IPS DF 19.7 (cell line): ENCODE measurements at places on chromosomes 2 and 18.

- DNase-seq, result no peak
Observed at GRCh38 chr18:12013186-12013916, 32.0 kb downstream of the IMPA2 start.

DNA sequence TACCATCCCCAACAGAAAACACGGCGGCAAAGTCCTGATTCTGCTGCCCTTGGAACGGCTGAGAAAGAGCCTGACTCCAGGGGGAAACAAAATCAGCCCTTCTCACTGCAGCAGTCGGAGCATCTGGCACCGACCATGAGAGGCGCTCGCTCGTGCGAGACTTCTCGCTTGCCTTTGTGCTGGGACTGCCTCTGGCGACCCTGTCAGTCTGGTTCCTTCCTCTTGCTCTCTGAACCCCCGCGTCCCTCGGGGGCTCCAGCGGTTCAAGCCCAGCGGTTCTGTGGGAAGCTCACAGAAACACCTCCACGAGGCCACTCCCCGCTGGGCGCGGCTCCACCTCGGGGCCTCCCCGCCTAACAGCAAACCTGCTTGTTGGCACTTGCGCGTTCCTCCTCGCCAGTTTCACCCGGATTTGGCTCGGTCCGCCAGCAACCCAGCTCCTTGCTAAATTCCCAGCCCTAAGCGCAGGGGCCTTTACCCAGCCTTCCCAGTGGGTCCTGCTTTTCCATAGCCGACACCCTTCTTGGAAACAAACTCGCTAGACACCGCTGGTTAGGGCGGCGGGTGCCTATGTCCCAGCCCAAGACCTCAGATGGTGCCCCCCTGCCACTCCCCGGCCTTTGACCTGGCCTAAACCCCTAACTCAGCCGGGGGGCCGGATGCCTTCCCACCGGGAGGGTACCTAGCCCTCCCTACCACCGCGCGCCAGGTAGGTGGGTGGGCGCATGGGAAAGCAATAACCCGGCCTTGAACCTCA lies 2.2 kb downstream of the RND3 start:
- peak; percentile 20 for DNase-seq

DNA sequence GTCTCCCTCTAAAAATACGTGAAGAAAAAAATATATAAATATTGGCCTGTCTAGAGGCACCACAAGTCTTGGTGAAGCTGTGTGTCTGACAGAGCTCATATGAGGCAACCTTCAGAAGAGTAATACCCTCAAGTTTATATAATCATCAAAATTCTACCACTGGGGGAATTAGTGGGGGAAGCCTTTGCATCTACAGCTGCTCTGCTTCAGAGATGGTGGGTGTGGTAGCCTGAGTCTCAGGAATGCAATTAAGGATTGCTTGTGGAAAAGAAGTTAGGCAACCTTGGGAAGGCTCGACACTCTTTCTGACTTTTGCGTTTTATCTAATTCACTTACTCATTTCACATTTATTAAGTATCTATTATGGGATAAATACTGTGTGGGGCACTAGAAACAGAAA lies 17.4 kb downstream of the TPGS2 start:
- DNase-seq, result no peak

DNA sequence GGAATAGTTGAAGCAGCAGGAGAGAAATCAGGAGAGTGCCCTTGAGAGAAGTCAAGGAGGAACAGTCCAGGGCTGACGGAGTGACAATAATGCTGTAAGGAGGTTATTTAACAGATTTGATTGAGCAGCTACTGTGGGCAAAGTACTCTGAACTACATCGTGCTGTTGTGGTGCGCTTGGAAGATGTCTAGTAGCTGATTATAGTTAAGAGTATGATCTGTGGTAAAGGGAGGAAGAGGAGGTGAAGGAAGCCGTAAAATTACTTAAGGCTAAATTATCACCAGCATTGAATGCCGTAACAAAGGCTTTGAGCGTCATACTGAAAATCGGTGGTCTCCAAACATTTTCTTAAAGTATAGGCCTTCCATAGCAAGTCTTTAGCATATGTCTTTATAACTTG lies 4.5 kb downstream of the PCBP1 start:
- DNase-seq, result no peak

DNA sequence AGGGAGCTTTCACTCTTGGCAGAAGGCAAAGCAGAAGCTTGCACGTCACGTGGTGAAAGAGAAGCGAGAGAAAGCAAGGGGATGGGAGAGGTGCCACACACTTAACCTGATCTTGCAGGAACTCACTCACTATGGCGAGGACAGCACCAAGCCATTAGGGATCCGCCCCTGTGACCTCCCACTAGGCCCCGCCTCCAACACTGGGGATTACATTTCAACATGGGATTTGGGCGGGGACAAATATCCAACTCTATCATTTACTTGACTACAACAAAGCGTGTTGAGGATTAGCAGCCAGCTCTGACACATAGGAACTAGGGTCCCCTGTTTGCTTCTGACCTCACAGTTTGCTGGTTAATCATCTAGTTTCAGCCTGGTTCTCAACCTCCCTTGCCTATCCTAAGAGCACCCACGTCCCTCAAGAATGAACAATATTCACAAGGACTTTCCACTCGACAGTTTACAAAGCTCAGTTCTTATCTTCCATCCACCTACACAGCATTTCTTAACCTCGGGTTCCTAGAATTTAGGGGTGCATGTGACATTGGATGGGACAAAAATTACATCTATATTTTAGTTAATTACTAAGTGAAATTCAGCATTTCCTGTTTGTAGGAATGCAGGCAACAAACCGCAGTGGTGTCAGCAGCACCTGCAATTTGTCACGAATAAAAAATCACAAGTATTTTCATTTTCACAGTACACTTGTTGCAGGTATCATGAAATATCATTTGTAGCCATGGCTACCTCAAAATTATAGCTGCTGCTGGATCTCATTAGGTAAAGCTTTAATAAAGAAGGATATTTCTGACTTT lies 36.0 kb downstream of the LBH start:
- DNase-seq, result no peak
